ENCODE measurements at places on chromosomes 5 and 9. TPM values are rescaled to one million over a fixed set of nuclear protein-coding genes. Genes with fewer than 3 reads are reported as not detected.

DNA sequence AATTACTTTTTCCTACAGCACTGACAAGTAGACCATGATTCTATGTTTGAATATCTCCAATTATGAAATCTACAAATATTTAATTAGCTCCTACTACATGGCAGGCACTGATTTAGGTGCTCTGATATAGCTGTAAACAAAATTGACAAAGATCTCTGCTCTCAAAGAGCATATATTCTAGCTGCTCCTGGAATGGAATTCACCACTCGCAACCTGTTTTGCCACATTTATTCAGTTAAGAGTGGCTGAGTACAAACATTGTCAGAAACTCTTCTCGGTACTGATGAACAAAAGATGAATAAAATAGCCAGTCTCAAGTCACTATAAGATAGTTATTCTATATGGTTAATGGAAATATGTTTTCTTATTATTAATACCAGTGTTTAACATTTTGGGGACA is 114.2 kb upstream of the PDE4D start:
- no peak for DNase-seq
- no peaks in the 10 kb centered on the region for H3K27me3 ChIP-seq
- no peaks in the 10 kb centered on the region for H3K4me1 ChIP-seq

DNA sequence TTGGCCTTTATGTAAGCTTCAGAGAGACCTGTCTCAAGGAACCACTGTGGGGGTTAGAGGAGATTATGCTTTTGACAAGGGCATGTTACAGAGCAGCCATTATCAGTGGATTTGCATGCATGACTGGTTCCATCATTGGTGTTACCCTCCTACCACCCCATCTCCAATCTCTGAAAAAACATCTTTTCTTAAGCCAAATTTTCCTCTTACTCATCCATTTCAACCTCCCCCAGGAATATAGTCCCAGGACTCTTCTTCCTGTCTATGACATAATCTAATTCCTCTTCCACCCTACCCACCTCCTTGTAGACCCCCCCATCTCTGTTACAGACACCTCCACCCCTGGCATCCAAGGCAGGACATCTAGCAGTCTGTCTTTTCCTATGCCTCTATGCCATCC is 33.1 kb upstream of the ADRB2 start:
- no peak for DNase-seq
- H3K27ac ChIP-seq, result no peak overlapping the region
- no peaks in the 10 kb centered on the region for H3K36me3 ChIP-seq
- H3K4me3 ChIP-seq, result no peak overlapping the region
- H3K4me1 ChIP-seq, result no peaks in the 10 kb centered on the region

- no peak overlapping the region for H3K27ac ChIP-seq
- no peak overlapping the region for H3K4me3 ChIP-seq
- DNase-seq, result no peak
Measured at GRCh38 chr5:29262339-29263123, 1931.0 kb upstream of the CDH6 start.

DNA sequence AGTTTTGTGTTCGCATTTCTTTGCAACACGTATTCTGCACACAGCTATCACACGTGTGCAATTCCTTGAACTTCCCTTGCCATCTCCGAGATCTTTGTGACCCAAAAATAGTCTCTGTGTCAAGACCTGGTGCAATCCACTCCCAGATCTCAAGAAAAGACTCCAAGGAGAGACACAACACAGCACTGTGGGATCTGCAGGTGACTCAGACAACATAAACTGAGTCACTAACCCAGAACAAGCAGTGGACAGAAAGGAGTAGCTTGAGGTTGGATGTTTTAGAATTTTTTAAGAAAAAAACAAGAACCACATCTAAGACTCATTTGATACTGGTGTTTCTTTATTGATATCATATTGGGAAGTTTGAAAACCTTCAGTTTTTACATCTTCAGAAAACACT is 396.9 kb downstream of the AGTPBP1 start:
- no peak for DNase-seq
- H3K27ac ChIP-seq, result no peak overlapping the region
- no peaks in the 10 kb centered on the region for H3K4me1 ChIP-seq
- no peak overlapping the region for H3K4me3 ChIP-seq

DNA sequence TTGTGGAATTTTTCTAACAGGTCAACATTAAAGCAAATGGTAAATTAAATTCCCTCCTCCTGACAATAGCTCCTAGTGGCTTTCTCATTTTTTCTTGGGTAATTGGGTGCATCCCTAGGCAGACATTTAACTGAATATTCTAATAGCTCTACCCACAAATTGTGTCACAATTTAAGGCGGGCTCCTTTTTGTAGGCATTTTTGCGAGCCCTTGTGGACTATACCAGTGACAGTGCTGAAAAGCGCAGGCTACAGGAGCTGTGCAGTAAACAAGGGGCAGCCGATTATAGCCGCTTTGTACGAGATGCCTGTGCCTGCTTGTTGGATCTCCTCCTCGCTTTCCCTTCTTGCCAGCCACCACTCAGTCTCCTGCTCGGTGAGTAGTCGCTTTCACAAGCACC is 20.0 kb downstream of the MTRR start:
- no peak overlapping the region for H3K4me3 ChIP-seq
- no peaks in the 10 kb centered on the region for H3K27me3 ChIP-seq
- no peak for DNase-seq
- H3K4me1 ChIP-seq, result no peaks in the 10 kb centered on the region
- H3K27ac ChIP-seq, result no peak overlapping the region
- H3K36me3 ChIP-seq, result peaks cover 58% of the 10 kb centered on the region

- H3K27me3 ChIP-seq, result no peaks in the 10 kb centered on the region
- H3K4me3 ChIP-seq, result no peak overlapping the region
- H3K36me3 ChIP-seq, result no peaks in the 10 kb centered on the region
- H3K27ac ChIP-seq, result no peak overlapping the region
Measured at GRCh38 chr5:163106098-163106497, 331.3 kb upstream of the CCNG1 start.

DNA sequence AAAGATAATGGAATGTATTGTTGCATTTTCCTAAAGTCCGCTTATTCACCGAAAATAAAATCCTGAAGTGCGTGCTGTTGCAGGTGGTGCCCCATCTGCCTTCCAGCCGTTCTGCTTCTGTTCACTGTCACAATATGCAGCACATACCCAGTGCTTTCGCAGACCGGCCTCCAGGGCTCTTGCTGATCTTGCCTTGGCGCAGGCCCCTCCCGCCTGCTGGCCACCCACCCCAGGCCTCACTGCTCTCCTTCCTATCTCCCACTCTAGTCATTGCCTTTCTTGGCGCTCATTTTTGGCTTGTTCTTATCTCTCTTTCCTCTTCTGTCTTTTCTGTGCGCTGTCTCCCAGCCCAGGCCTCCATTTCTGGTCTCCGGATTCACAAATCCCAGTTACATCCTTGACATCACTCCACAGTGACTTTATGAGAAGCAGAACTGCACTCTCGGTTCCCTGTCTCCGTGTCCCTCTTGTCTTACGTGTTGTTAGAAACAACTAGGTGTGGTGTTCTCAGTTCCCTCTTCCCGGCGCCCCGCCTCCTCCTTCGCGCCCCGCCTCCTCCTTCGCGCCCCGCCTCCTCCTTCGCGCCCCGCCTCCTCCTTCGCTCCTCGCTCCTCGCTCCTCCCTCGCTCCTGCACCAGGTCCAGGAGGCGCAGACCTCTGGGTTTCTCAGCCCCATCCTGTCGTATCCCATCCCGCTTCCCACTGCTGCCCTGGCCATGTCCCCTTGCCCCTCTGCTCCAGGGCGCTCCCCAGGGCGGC is 201.7 kb upstream of the OTULINL start:
- no peak for DNase-seq
- no peaks in the 10 kb centered on the region for H3K4me1 ChIP-seq
- no peak overlapping the region for H3K27ac ChIP-seq
- H3K36me3 ChIP-seq, result peaks cover 22% of the 10 kb centered on the region
- H3K27me3 ChIP-seq, result no peaks in the 10 kb centered on the region
- H3K4me3 ChIP-seq, result no peak overlapping the region

GRM6 gene
- not detected for total RNA-seq

CARTPT gene
- not detected for total RNA-seq

Measured in HCT116 (cell line).